ENCODE measurements at places on chromosomes 2 and 18.

- DNase-seq: no peak
Observed at GRCh38 chr2:241268716-241269445, 46.6 kb downstream of the HDLBP start.

DNA sequence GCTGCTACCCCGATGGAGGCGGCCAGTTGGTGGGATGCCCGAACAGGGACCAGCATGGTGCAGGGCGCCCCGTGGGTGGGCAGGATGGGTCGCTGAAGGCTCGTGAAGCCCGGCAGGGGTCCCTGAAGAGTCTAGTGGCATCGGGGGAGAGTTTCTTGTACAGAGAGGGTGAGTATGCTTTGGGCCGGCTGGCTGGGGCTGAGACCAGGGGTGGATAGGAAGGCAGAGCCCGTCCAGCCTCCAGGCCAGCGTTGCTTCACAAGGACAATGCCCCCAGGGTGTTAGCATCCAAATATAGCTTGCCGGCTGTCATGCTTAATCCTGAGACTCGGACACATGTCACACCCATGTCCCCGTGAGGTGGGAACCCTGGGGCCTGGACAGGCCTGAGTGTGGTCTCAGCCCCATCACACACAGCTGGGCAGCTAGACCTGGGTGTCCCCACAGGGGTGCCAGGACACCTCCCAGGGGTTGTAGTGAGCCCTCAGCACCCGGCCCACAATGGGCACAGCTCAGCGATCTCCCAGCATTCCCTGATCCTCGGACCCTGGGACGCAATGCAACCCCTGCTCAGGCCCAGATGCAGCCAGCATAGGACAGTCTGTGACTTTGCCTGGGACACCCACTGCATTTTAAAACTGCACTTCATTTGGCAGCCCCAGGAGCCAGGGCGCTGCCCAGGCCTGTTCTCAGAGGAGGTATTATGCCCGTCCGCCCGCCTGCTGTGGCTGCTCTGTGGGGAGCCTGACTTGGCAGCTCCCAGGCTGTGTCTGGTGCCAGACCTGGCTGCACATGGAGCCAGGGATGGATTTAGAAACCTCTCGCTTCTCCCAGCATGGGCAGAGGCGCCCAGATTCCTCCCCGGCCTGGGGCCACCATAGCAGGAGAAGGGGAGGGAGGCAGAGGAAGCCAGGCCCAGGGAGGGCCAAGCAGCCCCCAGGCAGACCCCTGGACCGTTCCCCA is 36.4 kb downstream of the RAMP1 start:
- DNase-seq: no peak

DNA sequence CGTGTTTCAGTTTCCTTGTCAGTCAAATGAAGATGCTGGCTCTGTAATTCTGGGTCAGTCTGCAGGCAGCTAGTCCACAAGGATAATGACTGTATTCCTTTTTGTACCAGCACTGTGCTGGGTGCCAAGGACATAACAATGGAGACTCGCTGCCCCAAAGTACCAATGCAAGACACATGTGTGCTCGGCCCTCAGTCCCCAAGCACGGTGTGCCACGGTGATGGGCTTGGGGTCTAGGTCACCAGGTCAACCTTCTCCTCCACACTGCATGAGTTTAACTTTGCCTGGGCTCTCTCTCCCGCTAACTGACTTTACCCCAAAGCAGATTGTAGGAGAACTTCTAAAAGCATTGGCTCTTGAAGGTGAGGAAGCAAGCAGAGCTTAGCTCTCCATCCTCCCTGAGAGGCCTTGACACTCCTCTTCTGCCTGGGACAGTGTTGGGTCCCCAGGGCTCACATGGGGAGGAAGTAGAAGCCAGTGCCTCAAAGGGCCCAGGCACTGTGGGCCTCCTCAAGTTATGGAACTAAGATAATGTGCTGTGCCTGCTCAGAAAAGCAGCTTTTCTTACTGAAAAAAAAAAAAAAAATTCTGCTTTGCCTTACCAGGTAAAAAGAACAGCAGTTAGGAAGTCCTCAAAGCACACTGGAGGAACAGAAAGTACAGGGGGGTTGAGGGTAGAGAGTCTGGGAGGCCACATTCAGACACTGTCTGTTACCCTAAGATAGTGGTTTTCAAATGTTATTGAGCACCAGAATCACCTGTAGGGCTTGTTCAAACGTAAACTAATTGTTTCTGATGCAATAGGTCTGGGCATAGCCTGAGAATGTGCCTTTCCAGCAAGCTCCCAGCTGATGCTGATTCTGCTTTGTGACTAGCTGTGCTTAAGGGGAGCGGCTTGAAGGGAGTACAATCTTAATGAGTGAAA is 276.4 kb upstream of the CXCR4 start:
- DNase-seq: no peak

- no peak for DNase-seq
Observed at GRCh38 chr2:128345436-128346165, 26.9 kb upstream of the HS6ST1 start.

DNA sequence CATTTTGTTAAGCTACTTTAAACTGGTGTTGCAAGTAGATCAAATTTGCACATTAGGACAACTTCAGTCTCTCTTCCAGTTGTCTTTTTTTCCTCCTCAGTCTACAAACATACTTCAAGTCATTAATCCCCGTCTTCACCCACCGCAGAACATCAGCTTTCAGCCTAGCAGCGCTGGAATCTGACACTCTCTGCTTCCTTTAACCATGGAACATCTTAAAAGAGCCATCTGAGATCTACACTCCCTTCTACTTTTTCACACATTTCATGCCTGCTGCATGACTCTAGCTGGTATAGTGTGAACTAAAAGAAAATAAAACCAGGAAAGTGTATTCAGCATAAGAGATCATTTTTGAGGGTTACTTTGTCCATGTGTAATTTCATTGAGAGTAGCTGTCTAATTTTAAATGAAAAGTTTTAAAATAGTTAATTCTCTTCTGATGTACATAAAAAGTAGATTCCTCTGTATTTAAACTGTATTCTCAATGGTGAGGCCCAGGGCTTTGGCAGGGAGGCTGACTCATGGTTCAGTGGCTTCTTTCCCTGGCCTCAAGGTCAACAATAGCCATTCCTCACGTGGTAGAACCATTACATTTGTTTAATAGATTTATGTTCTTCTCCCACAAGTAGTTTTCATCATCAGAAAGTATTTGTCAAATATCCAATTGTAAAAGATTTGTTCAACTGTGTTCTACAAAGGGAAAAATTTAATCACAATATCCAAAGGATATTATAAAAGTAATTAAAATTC is 16.5 kb downstream of the SGPP2 start:
- DNase-seq: no peak

- DNase-seq: no peak
Observed at GRCh38 chr18:9735238-9735637, 27.1 kb downstream of the RAB31 start.

GRCh38 chr2:40405465-40405864 is 46.4 kb downstream of the SLC8A1 start:
- no peak for DNase-seq

GRCh38 chr18:31672628-31673135 is 11.7 kb downstream of the B4GALT6 start:
- DNase-seq: no peak

- DNase-seq: peak; percentile 67
Observed at GRCh38 chr2:234544659-234545611, 48.1 kb upstream of the ARL4C start.

GRCh38 chr2:232875256-232876121 is 5.4 kb downstream of the SNORC start:
- no peak for DNase-seq

- DNase-seq: no peak
Observed at GRCh38 chr2:230161184-230161583, 58.6 kb downstream of the SP110 start.

DNA sequence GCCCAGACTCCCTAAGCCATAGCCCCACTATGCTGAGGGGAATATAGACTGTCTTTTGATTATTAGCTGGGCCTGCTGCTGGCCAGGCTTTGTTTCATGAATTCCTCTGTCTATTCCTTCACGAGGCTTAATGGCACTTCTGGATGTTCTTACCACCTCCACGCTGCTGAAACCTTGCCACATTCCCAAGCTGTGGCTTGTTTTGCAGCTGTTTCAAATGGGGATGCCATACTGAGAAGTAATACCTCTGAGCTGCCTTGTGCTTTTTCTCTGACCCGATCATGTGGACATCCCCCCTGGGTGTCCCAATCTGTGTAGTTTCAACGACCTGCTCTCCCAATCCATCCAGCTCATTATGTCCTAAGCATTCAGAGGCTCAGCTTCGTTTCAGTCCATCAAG is 114.1 kb downstream of the ICOS start:
- DNase-seq: no peak

DNA sequence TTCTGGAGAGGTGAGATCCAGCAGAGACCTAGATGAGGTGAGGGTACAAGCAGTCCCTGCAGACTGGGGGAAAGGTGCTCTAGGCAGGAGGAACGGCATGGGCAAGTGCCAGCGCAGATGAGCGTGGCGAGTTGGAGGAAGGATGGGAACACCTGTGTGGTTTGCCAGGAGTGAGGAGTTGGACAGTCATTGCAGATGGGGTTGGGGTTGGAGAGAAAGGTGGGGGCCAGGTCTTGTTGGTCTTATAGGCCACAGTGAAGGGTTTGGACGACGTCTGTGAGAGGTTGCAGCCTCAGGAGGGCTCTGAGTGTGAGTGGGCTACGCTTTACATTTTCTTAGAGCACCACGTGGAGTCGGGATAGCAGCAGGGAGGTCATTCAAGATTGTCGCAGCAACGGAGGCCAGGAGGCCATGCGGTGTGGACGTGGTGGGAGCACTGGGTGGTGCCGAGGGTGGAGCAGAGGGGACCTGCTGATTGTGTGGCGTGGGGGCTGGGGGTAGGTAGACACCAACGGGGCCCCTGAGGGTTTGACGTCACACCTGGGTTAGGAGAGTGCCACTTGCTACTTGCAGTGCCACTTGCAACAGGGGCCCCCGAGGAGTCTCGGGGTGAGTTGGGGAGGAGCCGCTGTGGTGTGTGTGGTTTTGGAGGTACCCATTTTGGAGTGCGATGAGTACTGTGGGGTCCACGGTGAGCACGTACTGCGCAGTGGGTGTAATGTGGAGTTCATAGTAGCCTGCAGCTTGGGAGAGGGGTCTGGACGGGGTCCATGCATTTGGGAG is 66.2 kb downstream of the LPIN1 start:
- no peak for DNase-seq

DNA sequence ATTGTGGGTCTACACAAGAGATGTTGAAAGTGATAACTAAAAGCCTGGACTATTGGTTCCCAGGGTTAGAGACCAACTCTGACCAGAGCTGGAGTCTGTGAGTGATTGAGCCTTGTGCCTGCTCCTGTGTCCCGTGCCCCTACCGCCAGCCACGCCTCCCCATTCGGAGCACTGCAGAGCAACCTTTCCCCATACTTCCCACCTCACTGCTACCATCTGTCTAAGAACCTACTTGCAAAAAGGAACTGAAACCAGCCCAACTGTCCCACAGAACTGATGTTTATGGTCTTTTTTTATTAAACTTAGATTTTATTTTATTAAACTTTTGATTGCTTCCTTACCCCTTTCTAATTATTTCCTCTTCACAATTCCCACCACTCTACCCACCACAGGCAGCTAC is 300.3 kb upstream of the MGAT5 start:
- DNase-seq: no peak

DNA sequence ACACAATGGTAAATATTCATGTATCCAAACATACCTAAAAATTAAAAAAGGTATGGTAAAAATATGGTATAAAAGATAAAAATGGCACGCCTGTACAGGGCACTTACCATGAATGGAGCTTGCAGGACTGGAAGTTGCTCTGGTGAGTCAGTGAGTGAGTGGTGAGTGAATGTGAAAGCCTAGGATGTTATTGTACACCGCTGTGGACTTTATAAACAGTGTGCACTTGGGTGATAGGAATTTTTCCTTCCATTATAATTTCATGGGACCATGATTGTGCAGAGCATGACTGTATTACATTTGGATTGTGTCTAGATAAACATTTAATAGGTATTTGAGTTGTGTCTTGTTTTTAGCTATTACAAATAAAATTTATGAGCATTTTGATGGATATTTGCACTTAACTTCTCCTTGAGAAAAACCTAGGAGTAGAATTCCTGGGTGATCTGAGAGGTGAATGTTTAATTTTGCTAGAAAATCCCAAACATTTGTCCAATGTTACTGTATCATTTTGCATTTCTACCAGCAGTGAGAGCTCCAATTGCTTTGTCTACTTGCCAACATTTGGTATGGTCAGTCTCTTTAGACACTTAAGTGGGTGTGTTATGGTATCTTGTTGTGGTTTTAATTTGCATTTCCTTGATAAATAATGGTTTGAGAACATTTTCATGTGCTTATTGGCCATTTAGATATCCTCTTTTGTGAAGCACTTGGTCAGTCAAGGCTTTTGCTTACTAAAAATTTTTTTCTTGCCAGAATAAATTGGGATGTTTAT is 81.7 kb downstream of the BCL2L11 start:
- DNase-seq: no peak

DNA sequence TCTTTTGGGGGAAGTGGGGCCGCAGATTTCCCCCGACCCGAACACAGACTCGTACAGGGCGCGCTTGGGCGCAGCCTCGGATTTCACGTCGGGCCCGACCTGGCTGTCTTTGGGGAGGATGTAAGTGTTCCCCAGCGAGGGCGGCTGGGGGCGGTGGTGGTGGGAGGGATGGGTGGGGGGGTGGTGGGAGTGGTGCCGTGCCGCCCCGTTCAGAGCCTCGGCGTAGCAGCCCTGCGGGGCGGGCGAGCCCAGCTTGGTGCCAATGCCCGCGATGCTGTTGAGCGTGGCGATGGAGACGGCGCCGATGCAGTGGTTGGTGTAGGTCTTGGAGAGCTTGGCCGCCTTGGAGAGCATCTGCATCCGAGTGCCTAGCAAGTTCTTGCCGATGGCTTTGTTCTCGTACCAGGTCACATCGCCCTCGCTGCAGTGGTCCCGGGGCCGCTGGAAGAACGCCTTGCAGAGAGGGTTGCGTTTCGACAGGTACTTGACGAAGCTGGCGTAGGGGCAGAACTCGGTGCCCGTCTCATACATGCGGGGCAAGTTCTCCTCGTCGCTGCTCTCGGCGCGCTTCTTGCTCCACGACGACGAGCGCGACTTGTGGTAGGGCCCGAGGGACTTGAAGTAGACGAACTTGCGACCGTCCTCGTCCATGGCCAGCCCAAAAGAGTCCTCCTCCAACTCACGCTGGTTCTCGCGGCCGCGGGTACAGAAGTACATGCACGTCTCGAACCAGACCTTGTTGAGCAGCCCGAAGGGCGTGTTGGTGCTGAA is 1.3 kb downstream of the KCTD1 start:
- DNase-seq: no peak

- no peak for DNase-seq
Observed at GRCh38 chr2:5467178-5467905, 224.8 kb upstream of the SOX11 start.
